Uterus (tissue), 4 donors: ENCODE measurements at places on chromosomes 12 and 14. TPM values are rescaled to one million over a fixed set of nuclear protein-coding genes. Genes with fewer than 3 reads are reported as not detected.

Gene PLA2G1B
- total RNA-seq: not detected

Gene LIN7A
- 11.8 TPM for total RNA-seq

Gene TSPAN19
- total RNA-seq: under 0.01 TPM

Gene TSPAN11
- 9.4 TPM for total RNA-seq

Gene SYCP3
- total RNA-seq: not detected

Gene SDSL
- total RNA-seq: not detected

Gene GYS2
- not detected for total RNA-seq
